ENCODE measurements at places on chromosomes 5 and 9. TPM values are rescaled to one million over a fixed set of nuclear protein-coding genes. Genes with fewer than 3 reads are reported as not detected.

Gene ZNF354C
- total RNA-seq: 9.5 TPM

GRCh38 chr5:169811680-169812079 lies 168.6 kb downstream of the INSYN2B start:
- DNase-seq: no peak

GRCh38 chr5:142826741-142827492 lies 56.7 kb downstream of the ARHGAP26 start:
- DNase-seq: no peak

DNA sequence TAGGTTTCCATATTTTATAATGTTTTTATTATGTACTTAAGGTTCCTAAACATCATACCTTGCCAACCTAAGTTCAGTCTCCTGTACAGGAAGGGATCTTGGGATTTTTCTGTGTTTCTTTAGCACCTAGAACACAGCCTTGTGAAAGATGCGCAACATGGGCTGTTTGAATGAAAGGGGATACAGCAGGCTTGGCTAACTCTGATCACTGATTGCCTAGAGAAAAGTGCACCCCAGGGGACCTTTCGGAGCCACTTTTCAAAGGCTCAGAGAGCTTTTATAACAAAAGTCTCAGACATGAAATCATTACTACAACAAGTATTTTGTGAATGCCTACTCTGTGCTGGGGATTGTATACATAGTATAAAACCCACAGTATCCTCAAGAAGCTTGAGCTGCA lies 261.6 kb downstream of the BNC2 start:
- no peak for DNase-seq

- peak; percentile 97 for DNase-seq
Measured at GRCh38 chr9:128688501-128689292, at the start of gene SET. TSS of gene SET (plus strand) at chr9:128689222. CDS start at chr9:128689583, 361 bp downstream.

DNA sequence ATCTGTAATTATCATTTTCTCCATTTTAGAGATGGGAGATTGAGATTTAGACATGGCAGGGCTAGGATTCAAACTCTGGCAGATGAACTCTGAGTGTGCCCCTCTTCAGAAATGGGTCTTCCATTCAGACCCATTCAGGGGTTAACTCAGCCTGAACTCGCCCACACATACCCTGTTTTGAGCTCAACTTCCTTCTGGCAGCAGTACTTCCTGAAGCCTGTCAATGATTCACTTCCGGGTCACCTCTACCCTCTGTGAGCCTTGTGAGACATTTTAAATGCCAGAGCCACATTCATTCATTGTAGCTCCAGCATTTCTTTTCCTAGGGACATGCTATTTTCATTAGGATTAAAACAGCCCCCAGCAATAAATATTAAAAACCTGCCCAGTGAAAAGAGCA lies 209.3 kb upstream of the SLC24A2 start:
- no peak for DNase-seq

GRCh38 chr5:65832603-65833228 lies 93.7 kb upstream of the ERBIN start:
- DNase-seq: no peak

GRCh38 chr5:9924614-9925013 lies 294.5 kb upstream of the TAS2R1 start:
- DNase-seq: no peak

GRCh38 chr5:170809551-170809950 lies 26.0 kb downstream of the GABRP start:
- no peak for DNase-seq

Gene DMGDH
- total RNA-seq: 0.87 TPM

DNA sequence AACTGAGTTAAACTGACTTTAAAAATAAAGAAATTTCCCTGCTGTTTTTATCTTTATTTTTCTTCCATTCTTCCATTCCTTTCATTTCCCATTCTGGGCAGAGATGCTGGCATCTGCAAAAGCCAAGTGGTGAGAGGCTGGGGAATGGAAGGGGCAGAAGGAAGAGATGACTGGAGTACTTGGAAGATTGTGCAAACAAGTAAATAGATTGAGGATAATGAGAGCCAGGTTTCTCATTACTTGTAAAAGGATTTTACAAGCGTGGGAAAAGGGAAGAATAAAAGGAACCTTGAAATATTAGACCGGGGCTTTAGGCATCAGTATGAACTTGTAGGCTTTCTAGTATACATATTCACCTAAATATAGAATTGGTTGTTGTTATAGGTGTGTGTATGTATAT lies 341.2 kb downstream of the CAAP1 start:
- no peak for DNase-seq

Gene SH3TC2
- not detected for total RNA-seq

Gene TIMD4
- not detected for total RNA-seq

DNA sequence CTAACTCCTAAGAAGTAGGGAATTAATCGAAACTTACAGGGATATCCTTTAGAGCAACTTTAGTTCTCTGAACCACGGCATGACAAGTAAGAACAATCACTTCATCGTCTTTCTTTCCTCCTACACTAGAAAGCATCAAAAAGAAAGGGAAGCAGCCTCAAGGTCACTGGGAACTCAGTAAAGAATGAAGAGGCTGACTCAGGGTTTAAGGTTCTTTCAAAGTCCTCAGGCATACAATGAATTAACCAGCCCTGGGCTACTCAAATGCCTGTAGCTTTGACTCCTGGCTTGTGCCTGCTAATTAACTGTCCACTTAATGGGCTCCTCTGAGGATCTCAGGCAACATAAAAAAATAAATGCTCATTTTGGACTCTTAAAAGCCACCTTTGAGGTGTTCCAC lies 102.0 kb downstream of the TRIM32 start:
- no peak for DNase-seq

DNA sequence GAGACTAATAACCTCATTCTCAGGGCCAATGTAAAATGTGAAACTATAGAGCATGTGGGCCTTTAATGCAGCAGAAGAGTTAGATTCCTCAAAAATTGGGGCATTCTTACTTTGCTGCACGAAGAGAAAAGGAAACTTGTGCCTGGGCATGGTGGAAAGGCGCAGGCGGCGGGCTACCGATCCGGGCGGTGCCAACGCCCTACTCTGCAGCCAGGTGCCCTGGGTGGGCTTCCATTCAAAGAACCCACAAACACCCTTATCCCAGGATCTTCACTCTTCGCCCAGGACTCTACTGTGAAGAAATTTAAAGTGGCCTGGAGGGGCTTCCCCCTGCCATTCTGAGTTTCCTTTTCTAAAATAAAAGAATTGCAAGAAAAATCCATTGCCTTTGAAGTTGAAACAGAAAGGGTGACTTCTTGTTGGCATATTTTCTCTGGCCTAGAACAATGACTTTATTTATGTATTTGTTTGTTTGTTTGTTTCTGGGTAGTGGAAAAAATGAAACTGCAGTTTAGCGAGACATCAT lies 124.9 kb downstream of the TMEM161B start:
- peak; percentile 9 for DNase-seq

DNA sequence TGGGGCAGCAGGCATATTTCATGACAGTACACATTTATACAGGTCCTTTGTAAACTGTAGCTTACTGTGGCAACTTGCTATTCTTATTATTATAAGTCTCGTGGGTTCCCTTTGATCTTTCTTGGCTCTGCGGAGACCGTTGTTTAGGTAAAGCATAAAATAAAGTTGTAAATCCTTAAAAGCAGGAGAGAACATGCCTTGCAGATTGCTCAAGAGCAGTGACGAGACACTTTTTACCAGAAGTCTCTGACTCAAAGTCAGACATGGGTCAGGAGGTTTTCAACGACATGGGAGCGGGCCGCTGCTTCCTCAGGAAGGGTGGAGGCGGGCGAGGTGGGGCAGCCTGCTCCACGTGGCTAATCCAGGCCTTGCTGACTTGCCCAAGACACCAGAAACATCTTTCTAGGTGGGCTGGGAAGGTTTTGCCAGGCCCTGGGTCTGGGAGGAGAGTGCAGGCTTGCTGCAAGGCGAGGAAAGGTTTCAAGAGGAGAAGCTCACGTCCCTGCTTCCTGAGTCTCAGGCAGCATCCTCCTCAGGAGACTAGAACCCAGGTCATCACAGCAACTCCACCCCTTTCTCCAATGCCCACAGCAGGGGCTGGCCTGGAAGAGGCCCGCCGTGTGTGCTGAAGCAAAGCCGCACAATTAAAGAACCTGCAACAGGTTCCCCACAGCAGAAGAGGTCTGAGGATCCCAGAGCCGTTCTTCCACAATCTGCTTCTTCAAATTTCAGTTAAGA lies 6.5 kb downstream of the TBC1D2 start:
- no peak for DNase-seq

Gene SEMA5A
- not detected for total RNA-seq

DNA sequence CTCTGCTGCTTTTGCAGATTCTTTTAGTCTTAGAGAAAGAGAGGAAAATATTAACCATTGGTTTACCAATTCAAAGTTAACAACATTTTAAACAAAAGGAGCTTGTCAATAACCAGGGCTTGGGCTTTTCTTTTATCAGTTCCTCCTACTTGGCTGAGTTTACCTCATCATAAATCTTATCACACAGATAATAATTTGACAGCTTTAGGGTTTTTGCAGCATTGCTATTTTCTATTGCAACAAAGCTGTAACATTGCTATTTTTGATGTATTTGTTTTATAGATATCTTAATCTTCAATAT lies 9.8 kb upstream of the ABL1 start:
- DNase-seq: no peak

DNA sequence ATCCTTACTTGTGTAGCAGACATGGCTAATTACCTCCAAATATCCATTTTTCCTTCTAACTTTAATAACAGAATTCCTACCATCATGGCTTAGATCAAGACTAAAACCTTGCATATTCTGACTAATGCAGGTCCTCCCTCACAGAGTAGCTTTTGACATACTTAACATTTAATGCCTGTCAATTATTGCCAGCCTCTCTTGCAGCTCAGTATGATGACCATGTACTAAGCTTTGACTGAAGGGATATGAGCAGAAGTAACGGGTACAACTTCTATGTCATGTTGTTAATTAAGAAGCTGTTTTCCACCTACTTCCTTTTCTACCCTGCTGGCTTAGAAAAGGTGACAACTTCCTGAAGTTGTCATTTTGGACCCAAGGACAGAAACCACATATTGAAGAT lies 533.4 kb downstream of the PSAT1 start:
- DNase-seq: no peak

GRCh38 chr9:21672140-21672539 lies 130.3 kb upstream of the MTAP start:
- no peak for DNase-seq

DNA sequence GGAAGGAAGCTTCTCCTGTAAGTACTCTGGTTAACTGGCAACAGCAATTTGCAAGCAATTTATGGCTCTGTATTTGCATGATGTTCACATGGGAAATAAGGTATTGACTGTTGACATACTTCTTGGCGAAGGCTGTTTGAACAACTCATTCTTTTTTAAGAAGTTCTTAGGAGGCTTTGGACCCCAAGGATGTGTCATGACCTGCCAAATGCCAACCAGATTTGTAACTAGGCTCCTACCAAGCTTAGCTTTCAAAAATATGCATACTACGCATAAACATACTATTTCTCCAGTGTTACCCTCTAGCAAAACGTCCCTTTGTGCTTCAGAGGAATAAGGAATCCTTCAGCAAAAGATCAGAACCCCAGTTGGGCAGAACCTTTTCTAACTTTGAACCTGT lies 165.2 kb upstream of the MSX2 start:
- DNase-seq: no peak

GRCh38 chr9:115593587-115594091 lies 475.7 kb upstream of the TNC start:
- peak; percentile 13 for DNase-seq

DNA sequence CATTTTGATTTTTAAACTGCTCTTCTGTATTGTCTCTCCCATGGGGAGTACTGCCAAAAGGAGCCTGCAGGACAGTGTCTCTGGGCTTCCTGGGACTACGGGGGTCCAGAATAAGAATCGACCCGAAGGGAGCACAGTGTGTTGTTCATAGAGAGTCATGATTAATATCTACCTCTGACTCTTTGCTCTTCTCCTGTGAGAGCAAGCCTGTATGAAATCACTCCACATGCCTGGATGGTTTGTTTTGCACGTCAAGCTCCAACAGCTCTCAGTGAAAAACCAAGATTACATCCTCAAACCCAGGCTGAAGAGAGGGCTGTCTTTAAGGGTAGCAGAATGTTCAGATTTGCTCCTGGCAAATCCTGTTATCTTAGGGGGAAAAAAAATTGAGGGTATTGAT lies 1860.0 kb upstream of the WWC1 start:
- DNase-seq: no peak

GRCh38 chr9:110996436-110997220 lies 41.6 kb downstream of the LPAR1 start:
- DNase-seq: no peak

Gene DMRT2
- not detected for total RNA-seq

Gene SEMA4D
- 231 TPM for total RNA-seq

DNA sequence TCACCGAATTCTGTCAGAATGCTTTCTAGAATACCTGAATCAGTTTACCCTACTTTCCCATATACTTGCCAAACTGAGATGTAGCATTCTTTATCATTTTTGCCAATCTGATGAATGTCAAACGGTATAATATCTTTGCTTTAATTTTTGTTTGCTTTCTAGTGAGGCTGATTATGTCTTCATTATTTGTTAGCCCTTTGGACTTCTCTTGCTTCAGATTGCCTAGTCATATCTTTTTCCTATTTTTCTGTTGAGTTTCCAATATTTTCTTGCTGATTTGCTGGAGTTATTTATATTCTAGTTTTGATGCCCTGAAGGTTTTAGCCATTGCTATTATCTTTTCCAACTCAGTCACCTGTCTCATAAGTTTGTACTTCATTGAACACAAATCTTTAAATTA lies 40.3 kb upstream of the GPBP1 start:
- no peak for DNase-seq

GRCh38 chr5:134932508-134932907 lies 27.6 kb downstream of the PCBD2 start:
- no peak for DNase-seq

Gene PAIP1
- 31.8 TPM for total RNA-seq

DNA sequence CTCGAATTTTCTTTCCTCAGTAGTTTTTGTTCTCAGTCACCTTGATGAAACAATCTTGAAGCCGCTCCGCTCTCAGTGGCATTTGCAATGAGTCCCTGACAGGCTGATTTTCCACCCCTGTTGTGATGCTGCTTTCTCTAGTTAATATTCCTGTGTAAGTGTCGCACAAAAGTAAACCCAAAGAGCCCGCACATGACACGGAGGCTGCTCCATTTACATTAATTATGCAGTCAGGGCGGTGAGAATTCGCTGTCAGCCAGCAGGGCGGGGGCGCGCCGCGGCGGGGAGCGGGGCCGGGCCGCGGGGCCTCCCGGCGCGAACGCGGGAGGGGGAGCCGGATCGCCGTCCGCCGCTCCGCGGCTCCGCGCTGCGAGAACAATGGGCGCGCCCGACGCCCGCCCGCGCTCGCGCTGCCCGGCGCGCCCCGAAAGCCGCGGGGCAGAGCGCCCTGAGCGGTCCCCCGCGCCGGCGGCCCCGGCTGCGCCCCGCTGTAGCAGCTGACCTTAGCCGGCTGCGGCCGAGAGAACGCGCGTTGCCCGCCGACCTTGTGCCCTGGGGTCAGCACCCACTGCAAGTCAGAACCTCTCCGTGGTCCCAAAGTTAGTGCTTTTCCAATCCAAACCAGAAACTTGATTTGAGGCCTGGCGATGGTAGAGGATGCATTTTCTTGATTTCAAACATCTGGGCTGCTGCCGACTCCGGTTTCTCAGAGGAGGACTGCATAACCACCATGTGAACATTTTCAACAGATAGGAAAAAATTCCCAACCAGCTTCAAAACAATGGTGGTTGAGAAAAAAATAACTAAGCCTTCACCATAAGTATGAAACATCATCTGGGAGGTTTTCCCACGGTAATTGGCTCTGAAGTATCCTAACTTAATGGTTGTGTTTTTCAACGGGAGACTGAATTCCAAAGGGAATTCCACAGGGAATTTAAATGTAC lies 142.6 kb downstream of the PBX3 start:
- DNase-seq: peak; percentile 69

- peak; percentile 74 for DNase-seq
Measured at GRCh38 chr5:61333321-61333953, 1.4 kb downstream of the ZSWIM6 start.

GRCh38 chr9:73219985-73220626 lies 68.4 kb downstream of the ANXA1 start:
- DNase-seq: no peak
